CD4-positive, alpha-beta T cell treated with Interleukin-6 at 100 ng/mL for 8 hours (primary cell): ENCODE measurements at places on chromosomes 2 and 18.

- DNase-seq = no peak
Observed at GRCh38 chr2:233145726-233146125, 85.6 kb downstream of the INPP5D start.

DNA sequence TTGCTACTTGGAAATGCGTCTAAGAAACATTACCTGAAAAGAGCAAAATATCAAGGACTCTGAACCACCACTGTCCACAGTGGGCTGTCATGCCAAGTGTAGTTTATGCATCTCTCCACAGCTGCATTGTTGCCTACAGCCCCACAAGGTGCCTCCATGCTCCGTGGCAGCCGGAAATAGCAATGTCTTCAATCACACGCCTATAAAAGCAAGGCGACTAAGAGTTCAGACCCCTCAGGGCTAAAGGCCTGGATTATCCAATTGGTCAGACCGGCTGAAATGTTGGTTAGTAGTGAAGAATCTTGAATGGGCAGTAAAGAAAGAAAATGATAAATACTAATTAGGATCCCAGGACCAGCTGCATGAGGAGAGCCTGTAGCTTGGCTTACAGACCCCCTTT, 114.0 kb upstream of the SLC35G4 start:
- DNase-seq = no peak

DNA sequence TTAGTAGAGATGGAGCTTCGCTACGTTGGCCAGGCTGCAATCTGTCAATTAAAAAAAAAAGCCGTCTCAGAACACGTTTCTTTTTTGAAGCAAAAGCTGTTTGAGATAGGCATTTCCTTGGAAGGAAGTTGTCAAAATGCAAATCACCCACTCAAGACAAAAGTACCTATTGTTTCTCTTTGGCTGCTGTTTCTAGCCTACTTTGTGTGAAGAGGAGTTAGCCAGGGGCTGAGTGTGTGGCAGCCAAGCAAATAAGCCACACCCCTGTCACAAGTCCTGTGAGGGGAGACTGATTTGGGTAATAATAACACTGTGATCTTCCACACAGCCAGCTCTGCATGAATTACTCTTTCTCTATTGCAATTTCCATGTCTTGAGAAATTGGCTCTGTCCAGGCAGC, 47.4 kb upstream of the CDCA7 start:
- no peak for DNase-seq

GRCh38 chr2:83172841-83173240, 1286.2 kb downstream of the SUCLG1 start:
- DNase-seq = no peak

- no peak for DNase-seq
Observed at GRCh38 chr2:176105730-176106580, 1.1 kb upstream of the HOXD11 start.

DNA sequence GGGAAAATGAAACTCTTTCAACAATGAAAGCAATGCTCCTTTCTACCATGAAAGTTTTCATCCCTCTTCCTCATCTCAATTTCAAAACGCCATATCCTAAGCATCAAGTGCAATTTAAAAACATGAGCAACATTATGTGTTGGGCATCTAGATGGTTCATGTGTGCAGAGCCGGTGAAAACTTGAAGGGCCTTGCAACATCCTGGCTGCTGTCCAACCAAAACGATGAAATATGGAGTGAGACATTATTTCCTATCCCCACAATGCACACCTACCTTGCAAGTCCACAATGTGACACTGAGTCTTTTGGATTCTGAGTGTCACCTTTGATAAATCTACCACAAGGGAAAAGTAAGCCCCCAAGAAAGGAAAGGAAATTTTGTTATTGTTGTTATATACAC, 110.0 kb downstream of the NCKAP5 start:
- DNase-seq = no peak

- DNase-seq = no peak
Observed at GRCh38 chr2:44200759-44201158, 32.1 kb downstream of the PPM1B start.

- no peak for DNase-seq
Observed at GRCh38 chr2:202344178-202344577, 31.9 kb upstream of the BMPR2 start.

GRCh38 chr2:179532863-179533278, 268.2 kb upstream of the SESTD1 start:
- no peak for DNase-seq

- no peak for DNase-seq
Observed at GRCh38 chr2:44233450-44234128, 41.7 kb upstream of the SLC3A1 start.

DNA sequence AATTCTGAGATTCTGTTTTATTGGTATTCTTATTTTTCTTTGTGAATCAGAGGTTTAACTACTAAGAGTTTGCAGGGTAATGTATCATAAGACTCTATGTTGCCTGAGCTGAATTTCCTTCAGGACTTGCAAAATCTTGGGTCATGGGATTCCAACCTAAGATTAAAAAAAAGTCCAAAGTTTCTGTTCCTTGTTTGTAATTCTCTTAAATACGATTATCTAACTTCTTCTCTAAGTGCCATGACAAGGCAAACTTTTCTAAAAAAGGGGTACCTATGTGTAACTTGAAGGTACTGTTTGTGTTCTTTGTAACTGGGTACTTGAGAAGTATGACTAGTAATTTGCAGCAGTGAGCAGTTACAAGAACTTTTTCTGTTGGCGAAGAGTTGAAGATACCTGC, 181.3 kb upstream of the ZEB2 start:
- DNase-seq = no peak

- DNase-seq = no peak
Observed at GRCh38 chr2:78439122-78439521, 586.4 kb upstream of the REG3G start.
